NCI-H1436 treated with DMSO at 0.1 percent for 48 hours (cell line): ENCODE measurements at places on chromosomes 3 and 15.

- DNase-seq = no peak
Measured at GRCh38 chr15:62950462-62950931, 92.0 kb upstream of the TPM1 start.

GRCh38 chr3:46714728-46715506 lies 2.8 kb downstream of the PRSS50 start:
- no peak for DNase-seq

DNA sequence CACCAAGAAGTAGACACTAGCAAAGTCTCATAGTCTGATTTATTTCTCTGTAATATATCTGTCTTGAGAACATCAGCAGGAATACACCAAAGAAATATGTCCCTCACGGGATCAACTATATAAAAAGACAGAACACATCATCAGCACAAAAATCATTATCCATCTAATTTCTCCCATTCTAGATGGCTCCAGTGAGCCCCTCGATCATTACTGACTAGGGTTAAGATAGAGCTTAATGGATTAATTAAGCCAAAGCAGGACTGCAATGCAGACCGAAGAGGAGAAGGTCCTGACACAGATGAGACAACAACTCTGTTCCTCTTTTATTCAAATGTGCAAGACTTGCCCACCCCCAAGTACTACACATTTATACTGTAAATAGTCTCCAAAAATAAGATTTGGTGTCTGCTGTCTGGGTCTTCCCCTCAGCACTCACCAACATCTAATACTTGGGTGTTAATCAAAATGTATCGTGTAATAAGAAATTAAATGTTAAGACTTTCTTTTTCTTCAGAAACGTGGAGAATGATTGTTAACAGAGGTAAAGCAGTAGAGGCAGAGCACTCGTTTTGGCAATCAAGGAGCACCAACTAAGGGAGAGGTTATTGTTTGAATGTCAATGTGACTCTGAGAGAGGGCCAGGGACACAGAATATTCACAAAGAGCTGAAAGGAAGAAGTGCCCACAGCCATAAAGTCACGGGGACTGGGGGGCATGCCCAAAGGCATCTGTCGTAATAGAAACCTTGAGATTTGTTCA lies 133.6 kb downstream of the TIGIT start:
- DNase-seq = no peak

- no peak for DNase-seq
Measured at GRCh38 chr3:128402998-128403397, 63.7 kb downstream of the DNAJB8 start.

DNA sequence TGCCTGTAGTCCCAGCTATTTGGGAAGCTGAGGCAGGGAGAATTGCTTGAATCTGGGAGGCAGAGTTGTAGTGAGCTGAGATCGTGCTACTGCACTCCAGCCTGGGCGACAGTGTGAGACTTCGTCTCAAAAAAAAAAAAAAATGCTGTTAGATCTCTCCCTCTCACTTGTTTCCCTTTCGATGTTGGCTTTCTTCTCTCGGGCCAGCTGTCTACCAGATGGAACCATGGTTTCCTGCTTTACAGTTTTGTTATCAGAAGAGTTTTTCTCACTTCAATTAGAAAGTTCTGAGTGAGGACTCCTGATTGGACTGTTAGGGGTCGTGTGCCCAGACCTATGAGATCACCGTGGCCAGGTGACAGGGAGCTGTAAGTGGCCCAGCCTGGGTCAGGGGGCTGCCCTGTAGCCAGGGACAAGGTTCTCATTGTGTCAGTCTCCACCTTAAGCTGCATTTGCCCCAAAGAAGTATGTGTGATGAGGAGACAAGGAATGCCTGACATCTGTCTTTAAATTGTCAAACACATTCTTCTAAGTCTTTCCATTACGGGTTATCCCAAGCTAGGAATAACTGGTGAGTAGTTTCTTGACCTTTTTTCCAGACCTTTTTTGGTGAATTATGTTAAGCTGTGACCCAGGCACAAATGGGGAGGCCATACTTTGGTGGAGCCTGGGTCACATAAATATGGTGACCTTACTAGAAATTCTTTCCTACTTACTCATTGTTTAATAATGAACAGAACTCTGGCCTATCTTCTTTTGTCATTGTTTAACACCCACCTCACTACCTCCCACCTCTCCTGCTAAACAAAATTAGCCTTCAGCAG lies 25.2 kb downstream of the SNAPC5 start:
- DNase-seq = no peak

DNA sequence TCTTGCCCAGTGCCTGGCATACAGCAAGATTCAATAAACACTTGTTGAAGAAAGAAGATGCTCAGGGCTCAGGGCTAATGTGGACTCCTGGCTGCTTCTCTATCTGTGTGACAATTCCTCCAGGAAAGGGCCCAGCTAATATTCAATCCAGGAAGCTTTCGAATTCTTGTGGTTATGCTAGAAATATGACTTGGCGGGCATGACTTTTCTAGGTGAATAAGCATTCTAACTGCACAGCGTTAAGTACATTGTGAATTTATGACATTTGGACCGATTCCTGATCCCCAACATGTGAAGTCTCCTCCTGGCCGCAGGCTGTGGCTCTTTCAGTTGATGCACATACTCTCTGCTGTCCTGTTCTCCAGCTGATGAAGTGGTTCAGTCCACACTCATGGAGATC lies 117.0 kb downstream of the IMPG2 start:
- no peak for DNase-seq

- no peak for DNase-seq
Measured at GRCh38 chr15:47908486-47908885, 191.2 kb downstream of the SEMA6D start.

DNA sequence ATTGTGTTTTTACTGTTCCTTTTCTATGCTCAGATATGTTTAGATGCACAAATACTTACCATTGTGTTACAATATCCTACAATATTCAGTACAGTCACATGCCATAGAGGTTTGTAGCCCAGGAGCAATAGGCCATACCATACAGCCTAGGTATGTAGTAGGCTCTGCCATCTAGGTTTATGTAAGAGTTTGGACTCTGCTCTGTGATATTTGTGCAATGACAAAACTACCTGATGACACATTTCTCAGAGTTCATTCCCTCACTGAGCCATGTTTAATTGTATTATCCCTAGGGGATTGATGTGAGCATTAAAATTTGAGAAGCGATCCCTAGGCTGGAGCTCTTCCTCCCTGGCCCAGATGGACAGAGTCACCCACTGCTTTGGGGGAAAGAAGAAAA lies 270.0 kb upstream of the PROK2 start:
- DNase-seq = no peak

- no peak for DNase-seq
Measured at GRCh38 chr15:74785194-74786032, 3.5 kb downstream of the CSK start.

- no peak for DNase-seq
Measured at GRCh38 chr3:2653706-2654105, 456.5 kb downstream of the IL5RA start.

- DNase-seq = no peak
Measured at GRCh38 chr3:50632450-50632849, 15.5 kb downstream of the MAPKAPK3 start.

- no peak for DNase-seq
Measured at GRCh38 chr3:117193390-117193789, 483.8 kb downstream of the TUSC7 start.

GRCh38 chr15:85878828-85879225 lies 84.1 kb upstream of the KLHL25 start:
- DNase-seq = no peak

DNA sequence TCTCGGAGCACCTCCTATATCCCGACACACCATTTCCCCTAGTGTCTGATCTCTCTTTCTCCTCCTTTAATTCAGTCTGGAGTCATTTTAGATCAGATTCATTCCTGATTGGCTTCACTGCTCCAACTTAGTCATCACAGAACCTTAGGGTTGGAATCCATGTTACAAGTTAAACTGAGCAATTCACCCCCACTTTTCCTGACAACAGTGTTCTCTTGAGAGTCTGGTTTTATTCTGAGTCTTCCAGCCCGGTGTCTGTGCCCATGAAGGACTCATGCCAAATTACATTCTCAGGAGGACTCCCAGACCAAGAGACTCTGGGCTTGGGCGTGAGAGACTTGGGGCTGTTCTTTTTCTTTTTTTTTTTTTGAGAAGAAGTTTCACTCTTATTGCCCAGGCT lies 57.5 kb downstream of the LPP start:
- no peak for DNase-seq
